ENCODE measurements at places on chromosomes 12 and 14.

DNA sequence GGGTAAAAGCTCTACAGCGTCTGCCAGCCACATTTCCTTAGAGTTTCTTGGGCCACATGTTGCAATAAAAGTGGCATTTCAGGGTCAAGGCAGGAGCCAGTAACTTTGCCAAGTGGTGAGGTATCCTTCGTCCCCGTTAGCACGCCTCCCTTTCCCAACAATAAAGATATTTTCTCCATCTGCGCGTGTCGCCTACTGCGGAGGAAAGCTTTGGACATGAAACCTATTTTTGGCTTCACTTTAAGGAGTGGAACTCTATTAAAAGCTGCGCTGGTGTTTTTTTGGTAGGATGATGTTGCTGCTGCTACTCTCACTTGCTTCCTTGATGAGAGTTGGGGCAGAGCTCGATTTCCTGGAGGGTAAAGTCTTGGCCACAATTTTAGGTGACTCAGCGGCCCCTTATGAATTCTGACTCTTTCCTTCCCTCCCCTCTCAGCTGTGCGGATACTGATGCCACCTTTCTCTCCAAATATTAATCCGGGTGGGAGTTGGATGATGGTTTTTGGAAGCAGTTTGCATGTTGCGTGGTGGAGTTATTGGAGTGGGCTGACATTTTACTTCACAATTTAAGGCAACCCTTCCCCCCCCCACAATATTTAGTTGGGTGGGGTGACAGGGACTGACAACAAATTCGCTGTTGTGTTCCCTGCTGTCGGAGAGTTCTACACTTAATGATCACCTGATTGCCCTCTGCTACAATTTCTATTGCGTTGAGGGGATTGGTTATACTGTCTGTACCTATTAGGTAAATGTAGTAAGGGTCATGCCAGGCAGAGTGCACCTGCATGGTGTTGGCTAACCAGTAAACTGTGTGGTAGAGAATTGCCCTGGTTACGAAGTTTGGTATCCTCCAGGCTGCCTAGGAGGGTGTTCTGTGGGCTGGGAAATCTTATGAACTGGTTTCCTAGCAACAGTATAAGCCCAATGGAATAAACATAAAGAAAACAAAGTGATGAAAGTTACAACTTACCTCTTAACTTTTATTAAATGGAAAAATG lies 1.1 kb downstream of the CCDC91 start:
- peak; percentile 39 for DNase-seq

- no peak for DNase-seq
Observed at GRCh38 chr14:65502676-65503124, 90.2 kb downstream of the FUT8 start.

GRCh38 chr12:127774828-127775227 lies 492.1 kb upstream of the TMEM132C start:
- no peak for DNase-seq

- no peak for DNase-seq
Observed at GRCh38 chr12:30867415-30867814, 59.1 kb upstream of the TSPAN11 start.

- DNase-seq = no peak
Observed at GRCh38 chr12:50415899-50416479, 15.3 kb downstream of the LARP4 start.

DNA sequence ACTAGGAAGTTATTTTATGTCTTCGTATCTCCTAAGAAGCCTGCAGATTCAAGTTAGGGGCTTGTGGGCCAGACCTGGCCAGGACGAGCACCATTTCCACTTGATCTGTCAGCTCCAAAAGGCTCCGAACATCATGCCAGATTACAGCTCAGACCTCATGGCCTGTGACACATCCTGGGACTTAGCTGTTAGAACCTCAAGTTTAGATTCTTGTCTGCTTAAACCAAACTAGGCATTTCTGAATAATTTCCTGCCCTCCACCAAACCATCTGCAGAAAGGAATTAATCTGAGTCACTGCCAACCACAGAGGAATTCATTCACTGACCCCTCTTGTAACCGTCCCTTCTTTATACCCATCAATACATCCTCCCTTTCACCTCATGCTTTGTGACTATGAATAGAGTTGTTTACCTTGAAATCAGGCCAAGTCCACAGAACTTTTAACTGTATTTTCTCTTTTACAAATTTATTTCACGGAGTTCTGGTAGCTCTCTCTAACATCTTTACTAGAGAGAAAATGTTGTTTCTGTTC lies 120.3 kb downstream of the FBXL14 start:
- DNase-seq = no peak

- DNase-seq = peak; percentile 7
Observed at GRCh38 chr12:28253161-28253641, 62.9 kb downstream of the CCDC91 start.

Data from CD4-positive, alpha-beta T cell treated with Interleukin-6 at 100 ng/mL for 8 hours (primary cell).